Transverse colon (tissue), 4 donors: ENCODE measurements at places on chromosomes 3 and 15. TPM values are rescaled to one million over a fixed set of nuclear protein-coding genes. Genes with fewer than 3 reads are reported as not detected.

GRCh38 chr15:36826948-36827347, 247.5 kb downstream of the CDIN1 start:
- H3K4me1 ChIP-seq, result no peaks in the 10 kb centered on the region
- H3K4me3 ChIP-seq, result no peak overlapping the region
- H3K27ac ChIP-seq, result no peak overlapping the region
- H3K36me3 ChIP-seq, result no peaks in the 10 kb centered on the region
- no peak for DNase-seq

GRCh38 chr15:62250978-62251377, 85.9 kb upstream of the C2CD4B start:
- no peak for DNase-seq
- no peaks in the 10 kb centered on the region for H3K4me1 ChIP-seq
- H3K4me3 ChIP-seq, result no peak overlapping the region

SLCO2A1 gene
- total RNA-seq, result 18.3 TPM

DNA sequence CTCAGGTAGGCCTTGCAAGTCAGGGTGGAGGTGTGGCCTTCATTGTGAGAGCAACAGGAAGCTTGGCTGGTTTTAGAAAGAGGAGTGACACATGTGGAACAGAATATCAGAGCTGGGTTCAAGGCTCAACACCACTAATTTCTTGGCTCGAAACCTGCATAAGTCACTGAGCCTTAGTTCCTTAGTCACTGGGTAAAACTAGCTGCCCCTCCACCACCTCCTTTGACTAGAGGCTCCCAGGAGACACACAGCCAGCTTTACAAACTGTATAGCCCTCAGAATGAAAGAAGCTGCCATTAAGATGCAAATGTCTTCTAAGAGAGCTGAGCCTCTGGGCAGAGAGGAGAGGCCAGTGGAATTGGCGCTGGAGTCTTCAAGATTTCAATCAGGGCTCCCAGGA, 67.7 kb downstream of the CERS3 start:
- H3K27me3 ChIP-seq, result no peaks in the 10 kb centered on the region
- no peak overlapping the region for H3K27ac ChIP-seq
- DNase-seq, result no peak
- no peak overlapping the region for H3K4me3 ChIP-seq

GABRR3 gene
- total RNA-seq, result not detected

GRCh38 chr15:57379487-57379886, 3.2 kb downstream of the CGNL1 start:
- peaks cover 15% of the 10 kb centered on the region for H3K4me1 ChIP-seq
- H3K36me3 ChIP-seq, result no peaks in the 10 kb centered on the region
- H3K27me3 ChIP-seq, result peaks cover 27% of the 10 kb centered on the region
- no peak overlapping the region for H3K4me3 ChIP-seq
- no peak overlapping the region for H3K27ac ChIP-seq

DNA sequence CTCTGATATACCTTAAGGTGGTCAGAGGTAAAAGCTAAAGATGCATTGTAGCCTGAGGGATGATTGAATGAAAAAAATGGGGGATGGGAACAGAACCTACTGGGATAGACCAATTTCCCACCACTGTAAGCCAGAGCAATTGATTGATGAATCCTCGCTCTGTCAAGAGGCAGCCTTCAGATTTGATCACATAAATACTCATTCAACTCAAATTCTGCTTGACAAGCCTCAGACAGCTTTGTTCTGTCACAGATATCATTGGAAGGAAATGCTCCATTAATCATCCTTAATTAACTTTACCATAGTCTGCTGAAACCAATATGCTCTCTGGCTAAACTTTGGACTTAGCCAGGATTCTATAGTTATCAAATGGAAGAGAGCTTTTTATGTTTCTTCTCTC, 467.8 kb downstream of the MECOM start:
- no peak for DNase-seq
- no peaks in the 10 kb centered on the region for H3K36me3 ChIP-seq
- no peaks in the 10 kb centered on the region for H3K4me1 ChIP-seq
